IPS DF 6.9 (cell line): ENCODE measurements at places on chromosomes 2 and 18.

DNA sequence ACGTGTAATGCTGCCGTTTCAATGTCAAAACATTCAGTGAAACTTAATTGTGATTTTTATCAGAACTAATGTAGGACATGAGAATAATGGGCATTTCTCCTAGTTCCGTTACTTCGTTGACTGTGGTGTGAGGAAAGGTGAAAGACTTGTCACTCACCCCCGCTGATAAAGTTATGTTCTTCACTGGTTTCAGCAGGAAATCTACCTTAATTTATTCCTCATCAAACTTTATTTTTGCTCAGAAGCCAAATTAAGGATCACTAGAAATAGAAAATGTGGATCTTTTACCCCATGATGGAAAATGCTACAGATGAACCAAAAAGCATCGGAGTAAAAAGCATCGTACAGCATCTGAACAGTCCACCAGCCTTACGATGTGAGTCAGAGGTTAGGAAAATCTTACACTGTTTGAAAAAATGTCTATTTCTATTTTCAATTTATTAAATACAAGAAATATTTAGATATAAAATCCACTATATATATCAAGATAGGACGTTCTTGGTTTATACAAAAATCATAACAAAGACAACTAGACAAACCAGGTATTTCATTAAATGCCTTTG is 1.0 kb upstream of the ROCK1 start:
- no peak for DNase-seq

DNA sequence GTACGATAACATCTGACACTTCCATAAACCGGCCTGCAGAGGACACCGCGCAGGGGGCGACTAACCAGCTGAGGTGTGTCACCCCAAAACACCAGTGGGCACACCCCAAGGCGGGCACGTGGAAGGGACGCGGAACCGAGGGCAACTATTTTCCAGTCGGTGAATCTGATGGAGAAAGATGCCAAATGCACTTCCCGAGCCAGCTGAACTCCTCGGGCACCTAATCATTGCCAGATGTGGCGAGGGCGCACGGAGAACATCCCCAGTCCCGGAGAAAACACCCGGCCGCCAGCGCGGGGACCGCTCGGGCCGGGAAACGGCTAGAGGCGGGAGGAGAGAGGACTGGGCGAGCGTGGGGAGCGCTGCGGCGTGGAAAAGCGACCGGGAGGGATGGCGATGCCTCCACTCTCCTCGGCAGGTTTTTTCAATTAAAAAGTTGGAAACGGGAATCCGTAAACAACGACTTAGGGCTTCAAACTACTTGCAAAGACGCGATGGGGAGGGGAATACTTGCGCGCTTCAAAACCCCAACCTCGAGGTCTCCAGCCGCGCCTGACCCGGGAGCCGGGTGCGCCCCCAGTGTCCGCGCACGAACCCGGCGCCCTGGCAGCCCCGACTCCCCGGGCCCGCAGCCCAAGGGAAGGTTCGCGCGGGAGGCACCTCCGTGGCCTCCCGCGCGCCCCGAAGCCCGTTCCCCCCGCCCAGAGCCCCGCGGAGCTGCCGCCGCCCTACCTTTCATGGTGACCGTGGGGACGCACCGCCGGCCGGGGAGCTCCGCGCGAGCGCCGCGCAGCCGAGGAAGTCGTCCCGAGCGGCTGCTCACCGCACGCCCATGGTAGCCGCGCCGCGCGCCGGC is 497 bp downstream of the COLEC12 start:
- DNase-seq: no peak

DNA sequence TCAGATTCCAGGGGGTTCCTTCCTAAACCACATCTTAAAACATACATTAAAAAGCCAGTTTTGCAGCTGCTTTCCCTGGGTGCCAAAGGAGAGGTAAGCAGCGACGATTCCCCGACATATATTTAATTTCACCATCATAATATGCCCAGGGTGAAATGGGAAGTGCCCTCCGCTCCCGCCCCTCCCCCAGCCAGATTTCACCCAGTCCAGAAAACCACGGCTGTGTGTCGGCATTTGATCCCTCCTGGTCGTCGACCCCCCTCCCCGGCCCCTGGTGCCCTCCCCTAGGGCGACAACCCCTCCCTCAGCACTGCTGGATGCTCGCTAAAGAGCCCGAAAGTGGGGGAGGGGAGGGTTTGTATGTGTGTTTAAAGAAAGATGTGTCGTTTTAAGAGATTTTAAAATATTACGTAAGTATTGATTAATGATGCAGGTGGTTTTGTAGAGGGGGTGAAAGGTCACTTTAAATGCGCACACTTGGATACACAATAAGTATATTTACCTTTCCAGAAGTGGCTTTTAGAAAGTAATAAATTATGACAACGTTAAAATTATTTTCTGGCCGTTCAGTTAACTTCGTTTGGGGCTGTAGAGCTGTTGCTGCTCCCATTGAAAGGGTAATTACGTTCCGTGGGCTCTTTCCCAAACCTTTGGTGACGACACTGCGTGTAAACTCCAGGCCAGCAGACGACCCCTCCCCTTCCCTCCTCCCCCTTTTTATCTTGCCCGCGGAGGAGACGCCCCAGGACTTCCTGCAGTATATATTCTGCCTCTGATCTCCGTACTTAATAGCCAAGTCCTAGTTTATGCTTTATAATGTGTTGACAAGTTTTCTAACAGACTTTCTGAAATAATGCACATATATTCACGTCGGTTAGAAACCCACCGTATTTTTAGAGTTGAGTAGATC is 3.4 kb upstream of the BCL11A start:
- DNase-seq: no peak

DNA sequence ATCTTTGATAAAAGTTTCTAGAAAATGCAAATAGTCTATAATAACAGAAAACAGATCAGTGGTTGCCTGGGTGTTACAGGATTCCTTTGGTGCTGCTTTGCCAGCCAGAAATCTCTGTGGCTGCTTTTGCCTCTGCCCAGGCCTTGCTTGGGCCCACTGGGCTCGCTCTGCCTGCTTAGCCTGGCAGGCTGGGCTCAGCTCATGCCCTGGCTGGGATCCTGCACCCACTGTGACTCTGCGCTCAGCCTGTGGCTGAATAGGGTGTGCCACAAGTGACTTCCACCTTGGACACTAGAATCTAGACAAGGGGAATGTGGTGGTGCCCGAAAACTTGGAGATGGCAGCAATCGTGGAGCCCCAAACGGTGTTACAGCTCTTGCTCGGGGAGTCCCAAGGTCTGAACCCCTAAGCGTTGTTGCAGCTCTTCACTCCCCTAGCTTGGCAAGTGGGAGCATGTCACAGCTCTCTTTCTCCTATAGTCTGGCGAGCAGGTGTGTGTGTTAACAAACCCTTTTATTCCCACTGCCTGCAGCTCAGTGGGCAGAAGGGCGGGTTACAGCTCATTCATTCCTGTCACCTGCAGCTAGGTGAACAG is 50.9 kb downstream of the FBXO48 start:
- no peak for DNase-seq

DNA sequence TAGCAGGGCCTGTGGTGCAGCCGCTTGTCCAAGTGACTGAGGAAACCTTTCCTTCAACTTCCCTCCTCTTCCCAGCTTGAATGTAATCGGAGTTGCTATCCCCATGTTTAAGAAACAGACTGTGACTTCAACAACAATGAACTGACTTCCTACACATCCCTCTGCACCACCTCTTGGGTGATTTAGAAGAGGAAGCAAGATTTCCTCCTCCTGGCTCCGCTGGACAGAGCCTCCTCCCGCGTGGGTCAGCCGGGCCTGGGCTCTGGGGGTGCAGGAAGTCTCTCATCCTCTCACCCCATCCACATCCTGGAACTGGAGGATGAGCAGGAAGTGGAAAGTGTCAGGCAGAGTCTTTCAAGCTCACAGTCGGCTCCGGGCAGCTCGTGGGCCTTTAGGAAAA is 84.3 kb downstream of the GATA6 start:
- DNase-seq: no peak

- no peak for DNase-seq
Observed at GRCh38 chr2:204112084-204112770, 175.7 kb downstream of the ICOS start.

DNA sequence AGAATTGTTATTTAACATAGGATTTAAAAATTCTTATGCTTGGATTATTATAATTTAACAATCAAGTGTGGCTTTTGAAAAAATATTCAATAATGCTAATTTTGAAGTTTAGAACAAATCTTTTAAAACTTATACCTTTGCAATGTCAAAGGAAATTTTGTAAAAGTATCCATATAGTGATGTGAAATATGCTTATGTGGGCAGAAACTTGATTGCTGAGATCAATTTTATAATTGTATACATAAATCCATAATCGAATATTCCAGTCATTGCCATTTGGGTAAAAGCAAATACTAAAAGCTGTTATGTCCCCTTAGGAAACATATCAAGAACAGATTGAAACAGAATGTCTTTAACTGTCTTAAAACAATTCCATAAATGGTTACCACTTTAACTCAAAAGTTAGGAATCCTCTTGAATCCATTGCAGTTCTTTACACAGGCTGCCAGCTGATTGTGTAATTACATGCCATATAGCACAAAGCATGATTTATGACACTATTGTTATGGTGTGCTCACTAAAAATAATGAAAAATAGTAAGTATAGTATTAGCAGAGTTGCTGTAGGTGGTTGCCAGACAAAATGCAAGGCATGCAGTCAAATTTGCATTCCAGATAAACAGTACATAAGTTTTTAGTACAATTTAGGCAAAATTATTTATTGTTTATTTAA is 24.2 kb downstream of the PLCL1 start:
- DNase-seq: no peak

GRCh38 chr2:26772064-26773001 is 8.2 kb downstream of the SLC35F6 start:
- DNase-seq: no peak

GRCh38 chr2:216653931-216654365 is 20.7 kb downstream of the IGFBP2 start:
- DNase-seq: no peak

GRCh38 chr2:204503869-204504268 is 41.4 kb upstream of the PARD3B start:
- DNase-seq: no peak

- no peak for DNase-seq
Observed at GRCh38 chr2:26720322-26721114, 28.0 kb downstream of the KCNK3 start.

DNA sequence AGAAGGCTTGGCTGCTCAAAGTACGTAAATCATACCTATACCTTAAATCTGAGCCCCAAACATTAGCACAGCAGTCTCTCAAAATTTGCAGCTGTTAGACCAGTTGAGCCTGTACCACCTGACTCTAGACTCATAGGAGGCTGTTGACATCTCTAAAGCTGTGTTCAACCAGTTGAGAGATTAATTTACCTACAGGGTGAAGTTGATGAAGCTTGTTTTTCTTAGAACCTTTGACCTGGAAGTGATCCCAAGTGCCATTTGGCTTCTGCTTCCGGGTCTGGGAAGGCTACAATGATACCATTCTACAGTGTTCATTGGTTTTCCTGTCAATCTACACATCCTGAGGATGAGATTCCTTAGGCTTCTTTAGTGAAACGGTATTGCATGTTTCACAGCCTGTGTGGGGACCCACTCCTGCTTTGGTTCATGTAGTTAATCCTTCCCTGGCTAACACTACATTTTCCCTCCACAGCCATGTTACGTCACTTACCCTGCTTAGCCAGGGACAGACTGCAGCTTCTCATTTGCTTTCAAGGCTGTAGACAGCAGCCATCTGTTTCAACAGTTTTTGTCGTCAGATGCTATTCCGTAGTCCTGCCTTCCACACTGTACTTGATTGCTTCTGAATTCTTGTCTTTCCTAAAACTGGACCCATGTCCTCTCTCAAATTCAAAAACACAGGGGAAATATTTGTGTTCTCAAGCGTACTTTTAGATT is 4.7 kb upstream of the IL1RL2 start:
- no peak for DNase-seq

DNA sequence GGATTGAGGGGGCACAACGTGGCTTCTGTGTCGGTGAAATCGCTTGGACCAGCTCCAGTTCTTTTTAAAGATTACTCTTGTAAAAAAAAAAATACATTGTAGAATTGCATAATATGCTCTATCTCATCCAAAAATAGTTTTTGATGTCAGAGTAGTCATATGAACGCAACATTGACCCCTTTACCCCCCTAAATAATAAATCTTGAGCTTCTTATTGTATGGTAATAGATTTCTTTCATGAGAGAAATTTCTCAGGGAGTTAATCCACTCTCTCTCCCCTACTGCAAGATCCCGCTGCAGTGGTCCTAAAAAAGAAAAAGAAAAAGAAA is 50.2 kb upstream of the PAIP2B start:
- DNase-seq: no peak

- DNase-seq: no peak
Observed at GRCh38 chr2:186949726-186950256, 100.8 kb upstream of the ZSWIM2 start.

DNA sequence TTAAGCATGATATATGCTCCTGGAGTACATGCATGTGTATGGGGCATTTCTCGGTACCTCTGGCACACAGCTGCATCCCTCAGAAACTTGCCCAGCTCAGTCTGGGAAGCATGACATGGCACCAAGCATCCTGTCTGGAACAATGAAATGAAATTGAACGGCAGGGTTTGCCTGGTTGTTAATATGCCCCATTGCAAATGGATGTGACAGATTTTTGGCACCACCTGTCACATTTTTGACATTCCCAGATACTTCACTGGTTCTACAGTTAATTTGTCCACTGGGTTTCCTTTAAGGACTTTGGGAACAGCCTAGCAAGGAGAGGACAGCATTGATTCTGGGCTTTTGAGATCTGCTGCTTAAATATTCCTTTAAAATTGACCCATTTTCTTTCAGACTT is 305.8 kb downstream of the TSN start:
- DNase-seq: no peak

DNA sequence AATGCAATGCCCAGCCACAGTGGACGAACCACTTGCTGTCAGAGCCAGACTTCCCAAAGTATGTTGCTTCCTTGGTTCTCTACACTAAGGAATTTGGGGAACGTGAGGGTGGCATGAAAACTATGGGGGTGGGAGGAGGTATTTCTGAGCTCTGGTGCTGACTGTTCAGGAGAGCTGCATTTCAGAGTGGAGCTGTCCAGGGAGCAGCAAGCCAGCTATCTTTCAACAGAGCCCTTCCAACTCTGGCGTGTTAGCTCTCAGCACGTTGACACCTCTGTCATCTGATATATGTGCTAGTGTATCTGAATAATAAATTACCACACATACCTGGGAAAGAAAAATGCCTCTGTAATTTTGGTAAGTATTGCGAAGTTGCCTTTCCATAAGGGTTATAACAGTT is 66.1 kb downstream of the SAP130 start:
- DNase-seq: no peak

- no peak for DNase-seq
Observed at GRCh38 chr2:214695789-214696188, 113.7 kb downstream of the BARD1 start.
